ENCODE measurements at places on chromosomes 1 and 21. TPM values are rescaled to one million over a fixed set of nuclear protein-coding genes. Genes with fewer than 3 reads are reported as not detected.

Gene HOOK1
- total RNA-seq, result 4.3 TPM

GRCh38 chr1:85404408-85404807 lies 60.6 kb downstream of the DDAH1 start:
- no peak for DNase-seq

DNA sequence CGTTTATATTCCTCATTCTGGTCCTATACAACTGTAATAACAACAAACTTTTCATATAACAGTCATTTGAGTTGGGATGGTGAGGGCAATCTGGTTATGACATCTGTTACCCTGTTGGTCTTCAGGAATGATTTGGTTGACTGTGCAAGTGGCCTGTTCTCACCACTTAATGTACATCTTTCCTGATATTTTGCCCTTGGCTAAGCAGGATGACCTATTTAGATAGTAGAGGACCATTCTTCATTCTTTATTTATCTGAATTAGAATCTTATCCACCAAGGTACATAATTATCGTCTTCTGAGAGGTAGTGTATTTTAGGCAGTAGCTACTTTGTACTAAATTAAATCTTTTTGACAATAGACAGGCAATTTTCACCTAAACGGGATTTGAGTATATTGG lies 154.3 kb downstream of the DNM3 start:
- no peak for DNase-seq

DNA sequence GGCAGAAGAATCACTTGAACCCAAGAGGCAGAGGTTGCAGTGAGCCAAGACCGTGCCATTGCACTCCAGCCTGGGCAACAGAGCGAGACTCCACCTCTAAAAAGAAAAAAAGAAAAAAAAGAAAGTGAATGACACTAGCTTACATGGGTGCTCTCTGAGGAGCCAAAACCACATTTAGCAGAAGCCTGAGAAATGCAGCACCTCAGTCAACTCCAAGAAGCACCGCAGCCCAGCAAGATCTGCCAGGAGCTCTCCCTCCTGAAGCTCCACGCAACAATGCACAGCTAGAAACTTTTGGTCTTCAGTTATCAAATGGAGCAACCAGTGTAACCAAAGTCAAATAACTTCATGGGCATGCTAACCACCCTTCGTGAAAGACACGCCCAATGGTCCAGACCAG lies 229.1 kb downstream of the SETD4 start:
- no peak for DNase-seq

Gene REN
- not detected for total RNA-seq

GRCh38 chr1:209157546-209158249 lies 425.8 kb upstream of the CAMK1G start:
- no peak for DNase-seq

DNA sequence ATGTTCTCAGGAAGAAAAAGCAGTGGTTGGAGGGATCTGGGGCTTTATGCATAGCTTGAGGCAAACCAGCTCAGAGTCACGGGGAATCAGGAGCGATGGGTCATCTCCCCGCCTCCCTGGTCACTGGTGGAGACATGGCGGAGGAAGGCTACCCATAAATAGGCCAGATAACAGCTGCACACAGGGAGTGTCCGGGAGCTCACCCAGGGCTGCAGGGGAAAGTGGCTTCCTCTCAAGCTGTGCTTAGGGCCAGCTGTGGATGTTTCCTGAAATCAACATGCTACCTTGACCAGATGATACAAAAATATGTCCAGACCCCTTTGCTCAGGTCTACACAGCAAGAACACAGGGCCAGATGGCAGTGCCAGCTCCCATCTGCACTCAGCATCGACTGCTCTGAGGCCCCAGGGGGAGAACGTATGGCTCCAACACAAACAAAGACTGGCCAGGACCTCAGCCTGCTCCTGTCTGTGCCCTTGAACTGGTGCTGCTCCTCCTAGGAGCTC lies 27.1 kb upstream of the RERE start:
- no peak for DNase-seq

Gene MSH4
- total RNA-seq, result 0.32 TPM

Gene HCN3
- total RNA-seq, result 0.72 TPM

Gene FAM72C
- 0.30 TPM for total RNA-seq

GRCh38 chr1:219699870-219700269 lies 87.0 kb upstream of the ZC3H11B start:
- DNase-seq, result no peak

Gene LSS
- total RNA-seq, result 30.5 TPM

DNA sequence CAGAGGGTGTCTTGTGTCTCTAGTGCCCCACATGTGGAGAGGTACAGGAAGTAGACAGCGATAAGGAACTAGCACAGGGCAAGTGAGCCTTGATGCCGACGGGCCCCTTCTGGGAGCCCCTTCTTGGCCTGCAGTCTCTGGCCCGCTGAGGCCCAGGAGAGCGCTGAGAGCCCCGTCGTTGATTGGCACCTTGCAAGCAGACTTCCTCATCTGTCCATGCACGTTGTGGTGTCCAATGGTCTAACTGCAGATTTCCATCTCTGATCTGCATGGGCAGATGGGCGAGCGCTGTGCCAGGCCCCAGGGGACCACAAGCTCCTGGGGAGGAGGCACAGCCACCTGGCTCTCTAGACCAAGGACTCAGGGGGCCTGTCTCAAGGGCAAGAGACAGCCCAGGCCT lies 32.4 kb downstream of the PLEKHA6 start:
- DNase-seq, result no peak

Gene LEFTY2
- 0.40 TPM for total RNA-seq

Gene UMODL1
- total RNA-seq, result 0.25 TPM

DNA sequence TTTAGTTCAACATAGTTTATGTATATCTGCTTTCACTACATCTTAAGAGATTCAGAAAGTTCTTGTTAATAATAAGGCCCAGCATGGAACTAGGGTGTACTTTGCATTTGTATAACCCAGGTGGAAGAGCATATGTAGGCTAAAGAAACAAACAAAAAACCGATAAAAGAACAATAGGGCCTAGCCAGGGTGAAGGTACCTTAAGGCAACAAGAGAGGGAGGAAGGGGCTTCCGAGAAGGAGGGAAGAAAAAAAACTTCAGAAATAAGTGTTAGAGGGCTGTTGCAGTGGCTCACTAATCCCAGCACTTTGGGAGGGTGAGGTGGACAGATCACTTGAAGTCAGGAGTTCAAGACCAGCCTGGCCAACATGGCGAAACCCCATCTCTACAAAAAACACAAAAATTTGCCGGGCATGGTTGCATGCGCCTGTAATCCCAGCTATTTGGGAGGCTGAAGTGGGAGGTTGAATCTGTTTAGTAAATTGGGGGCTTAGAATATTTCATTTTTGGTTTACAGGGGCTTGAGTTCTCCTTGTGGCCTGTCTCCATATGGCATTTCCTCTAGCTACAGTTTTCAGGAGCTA lies 4.7 kb upstream of the SPATA45 start:
- DNase-seq, result no peak

All from heart right ventricle (tissue), 16 donors.